ENCODE measurements at places on chromosomes 12 and 14.
A peak's percentile ranks its signal among the peaks of the same experiment; 100 is the strongest.

DNA sequence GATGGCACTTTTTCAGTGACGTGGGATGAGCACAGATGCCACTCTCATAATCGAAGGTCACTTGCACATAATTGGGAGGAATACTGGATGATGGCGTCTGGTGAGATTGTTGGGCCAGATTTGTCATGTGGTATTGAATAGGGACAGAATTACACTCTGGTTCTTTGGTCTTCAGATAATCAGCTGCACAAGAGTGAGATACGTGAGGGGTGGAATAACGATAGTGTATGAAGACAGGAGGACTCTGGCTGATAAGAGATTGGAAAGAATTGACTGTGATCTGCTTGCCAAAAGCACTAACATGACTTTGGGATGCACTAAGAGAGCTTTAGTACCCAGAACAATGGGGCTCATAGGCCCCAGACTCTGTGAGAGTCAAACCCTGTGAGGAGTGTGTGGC, 7.0 kb upstream of the RABGGTA start:
- DNase-seq: no peak

GRCh38 chr14:69270795-69271708, 11.1 kb downstream of the GALNT16 start:
- DNase-seq: no peak

GRCh38 chr12:24360907-24361306, 411.4 kb upstream of the SOX5 start:
- no peak for DNase-seq

DNA sequence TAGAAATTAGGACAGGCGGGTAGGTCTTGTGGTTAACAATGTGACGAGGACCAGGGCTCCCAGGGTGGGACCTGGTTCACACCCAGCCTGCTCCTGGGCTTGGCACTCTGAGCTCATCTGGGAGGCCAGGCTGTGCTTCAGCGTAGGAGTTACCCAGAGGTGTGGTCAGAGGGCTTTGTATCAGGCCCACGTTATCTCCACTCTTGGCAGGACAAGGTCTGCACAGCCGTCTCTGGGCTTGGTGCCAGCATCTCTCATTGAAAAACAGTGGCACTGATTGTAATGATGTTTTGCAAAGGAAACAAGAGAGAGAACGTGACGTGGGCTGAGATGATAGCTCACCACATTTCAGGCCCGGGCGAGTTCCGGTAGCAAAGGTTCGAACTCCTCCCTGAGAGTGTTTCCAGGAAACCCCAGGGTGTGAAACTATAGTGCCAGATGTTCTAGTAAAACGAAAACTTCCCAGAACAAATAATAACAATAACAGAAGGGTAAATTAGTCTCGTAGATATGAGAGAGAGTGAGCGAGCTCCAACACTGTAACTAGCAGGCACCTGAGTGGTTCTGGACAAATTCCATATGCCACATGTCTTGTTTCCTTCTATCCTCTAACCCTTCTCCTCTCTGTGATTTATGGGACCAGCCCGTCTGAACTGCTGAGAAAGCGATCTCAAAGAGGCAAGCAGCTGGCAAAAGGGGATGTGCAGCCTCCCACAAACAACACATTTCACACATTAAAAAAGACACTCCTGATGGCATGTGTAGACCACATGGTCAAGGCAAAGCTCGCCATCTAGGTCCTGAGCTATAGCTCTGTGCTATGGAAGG, 227.3 kb downstream of the KTN1 start:
- DNase-seq: peak; percentile 35

DNA sequence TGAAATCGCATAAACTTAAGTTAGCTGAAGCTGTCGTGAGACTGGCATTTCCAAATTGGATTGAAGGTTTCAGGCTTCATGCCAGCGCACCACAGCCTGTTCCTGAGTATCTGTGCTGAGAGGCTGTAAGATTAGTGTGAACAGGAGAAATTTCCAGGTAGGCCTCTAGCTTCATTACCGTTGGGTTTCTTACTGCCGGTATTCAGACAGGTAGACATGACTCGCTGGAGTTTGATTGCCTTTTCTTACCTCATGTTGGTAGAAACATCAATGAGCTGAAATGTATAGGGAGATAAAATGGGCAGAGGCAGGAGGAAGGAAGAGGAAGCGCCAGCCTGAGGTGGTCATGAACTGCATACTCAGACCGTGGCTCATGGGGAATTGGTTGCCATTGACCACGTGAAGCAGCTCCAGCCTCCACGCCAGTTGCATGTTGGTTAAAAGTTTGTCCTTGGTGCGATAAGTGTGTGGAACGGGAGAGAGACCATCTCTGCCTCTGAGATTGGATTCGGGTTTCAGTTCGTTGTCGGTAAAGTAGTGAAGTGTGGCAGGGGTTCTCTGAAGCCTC, 42.3 kb upstream of the MMP17 start:
- DNase-seq: no peak

GRCh38 chr12:130474599-130475269, 137.0 kb downstream of the PIWIL1 start:
- no peak for DNase-seq

- no peak for DNase-seq
Measured at GRCh38 chr12:95718006-95718431, 72.5 kb downstream of the NTN4 start.

GRCh38 chr14:52233693-52234092, 33.8 kb upstream of the PTGDR start:
- no peak for DNase-seq

GRCh38 chr12:69099201-69099837, 140.1 kb upstream of the CPSF6 start:
- no peak for DNase-seq

- DNase-seq: no peak
Measured at GRCh38 chr14:70045844-70046535, 142.8 kb downstream of the SLC8A3 start.

GRCh38 chr12:124477107-124477915, 90.1 kb downstream of the NCOR2 start:
- no peak for DNase-seq

DNA sequence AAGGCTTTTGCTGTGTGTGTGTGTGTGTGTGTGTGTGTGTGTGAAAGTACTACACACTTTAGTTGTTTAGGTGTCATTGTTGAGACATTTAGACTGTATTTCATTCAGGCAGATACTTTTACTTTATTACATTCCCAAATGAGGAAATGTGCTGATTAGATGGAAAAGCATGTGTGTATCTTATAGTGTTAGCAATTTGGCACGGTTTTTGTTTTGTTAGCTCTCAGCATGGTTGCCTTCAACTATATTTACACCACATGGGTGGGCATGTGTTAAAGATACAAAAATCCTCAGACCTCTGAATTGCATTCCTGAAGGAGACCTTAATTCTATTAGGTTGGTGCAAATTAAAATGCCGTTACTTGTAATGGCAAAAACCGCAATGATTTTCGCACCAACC, 879.5 kb downstream of the DIO2 start:
- no peak for DNase-seq

Measured in stimulated activated CD8-positive, alpha-beta memory T cell treated with anti-CD3 and anti-CD28 coated beads, Interleukin-15, amount 100 ng/mL, for 4 hours (primary cell).